ENCODE measurements at places on chromosomes 1 and 21. TPM values are rescaled to one million over a fixed set of nuclear protein-coding genes. Genes with fewer than 3 reads are reported as not detected.

GRCh38 chr1:93143136-93143535, 37.1 kb downstream of the TMED5 start:
- DNase-seq, result no peak

The GBP7 gene
- 0.32 TPM for total RNA-seq

The HORMAD1 gene
- total RNA-seq, result 1.2 TPM

DNA sequence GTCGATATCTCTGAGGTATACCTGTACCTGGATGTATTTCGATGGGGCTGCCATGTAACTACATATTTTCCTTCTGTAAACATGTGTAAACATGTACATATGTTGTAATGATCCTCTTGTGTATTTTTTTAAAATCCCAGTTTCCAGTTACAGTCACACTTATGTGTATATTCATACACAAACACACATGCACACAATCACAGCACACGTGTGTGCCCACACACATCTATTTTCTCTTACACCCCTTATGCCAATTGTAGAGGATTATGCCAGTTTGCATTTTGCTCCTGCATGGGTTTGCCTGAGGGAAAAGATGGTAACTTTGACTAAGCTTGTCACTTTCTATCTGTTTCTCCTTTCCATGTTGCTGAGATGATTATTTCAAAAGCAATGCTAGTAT, 10.1 kb downstream of the SYT14 start:
- no peak for DNase-seq

DNA sequence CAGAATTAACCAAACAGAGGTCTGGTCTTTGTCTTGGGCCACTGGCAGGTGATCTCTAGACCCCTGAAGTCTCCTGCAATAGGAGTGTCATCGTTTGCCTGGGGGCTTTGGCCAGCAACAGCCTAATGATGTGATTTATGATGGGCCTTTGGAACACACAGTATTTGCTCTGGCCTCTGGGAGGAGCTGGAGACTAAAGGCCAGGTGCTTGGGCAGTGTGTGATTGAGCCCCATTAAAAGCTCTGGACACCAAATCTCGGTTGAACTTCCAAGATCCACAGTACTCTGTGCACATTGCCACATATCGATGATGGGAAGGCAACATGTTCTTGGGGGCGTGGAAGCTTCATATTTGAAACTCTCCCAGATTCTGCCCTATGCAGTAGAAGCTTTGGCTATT, 32.0 kb upstream of the TLR5 start:
- no peak for DNase-seq

DNA sequence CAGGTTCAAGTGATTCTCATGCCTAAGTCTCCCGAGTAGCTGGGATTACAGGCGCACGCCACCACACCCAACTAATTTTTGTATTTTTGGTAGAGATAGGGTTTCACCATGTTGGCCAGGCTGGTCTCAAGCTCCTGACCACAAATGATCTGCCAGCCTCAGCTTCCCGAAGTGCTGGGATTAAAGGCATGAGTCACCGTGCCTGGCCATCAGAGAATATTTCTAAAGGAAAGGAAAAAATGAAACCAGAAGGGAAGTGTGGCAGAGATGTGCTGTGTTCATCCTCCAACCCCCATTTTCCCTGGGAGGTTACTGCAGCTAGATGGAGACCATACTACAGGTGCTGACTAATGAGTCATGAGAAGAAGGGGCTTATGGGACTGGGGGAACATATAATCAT, 964.1 kb downstream of the TTLL7 start:
- DNase-seq, result no peak

DNA sequence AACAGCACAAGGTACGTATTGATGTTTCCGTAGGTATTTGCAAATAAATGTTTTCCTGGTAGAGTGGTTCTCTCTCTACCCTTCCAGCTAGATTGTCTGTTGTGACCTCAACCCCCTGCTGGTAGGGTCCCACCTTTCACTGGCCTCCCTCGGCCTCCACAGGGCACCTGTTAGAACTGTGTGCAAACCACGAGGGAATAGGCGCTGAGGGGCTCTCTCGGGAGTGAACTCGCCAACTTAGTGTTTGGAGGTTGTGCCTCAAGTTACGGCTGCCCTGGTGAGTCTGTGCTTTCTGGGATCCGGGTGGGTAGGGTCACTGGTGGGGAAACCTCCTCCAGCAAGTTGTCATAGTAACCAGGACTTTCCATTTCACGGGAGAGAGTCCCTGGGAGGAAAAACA, 204.7 kb upstream of the EDN2 start:
- DNase-seq, result peak; percentile 34

The DISP3 gene
- total RNA-seq, result not detected

The RNU1-2 gene
- 6,622 TPM for total RNA-seq

DNA sequence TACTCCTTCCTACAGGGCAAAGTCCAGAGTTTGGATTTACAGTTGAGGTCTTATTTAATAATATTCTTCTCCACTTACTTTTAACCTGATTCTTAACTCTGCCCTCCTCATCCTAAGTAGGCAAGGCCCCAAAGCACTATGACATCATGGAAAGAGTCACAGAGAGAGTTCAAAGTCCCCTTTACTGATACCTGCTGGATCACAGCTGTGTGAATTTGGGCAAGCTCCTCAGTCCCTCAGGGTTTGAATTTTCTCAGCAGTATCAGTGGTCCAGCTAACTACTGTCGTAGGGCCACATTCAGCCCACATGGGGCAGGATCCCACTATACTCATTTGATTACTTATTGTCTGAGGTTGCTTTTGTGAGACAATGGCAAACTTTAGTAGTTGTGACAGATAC, 16.0 kb downstream of the TYW3 start:
- DNase-seq, result no peak

The KCNE2 gene
- 0.52 TPM for total RNA-seq

The PRDX6 gene
- 201 TPM for total RNA-seq

GRCh38 chr1:11337580-11338073, 64.6 kb downstream of the UBIAD1 start:
- DNase-seq, result peak; percentile 73

DNA sequence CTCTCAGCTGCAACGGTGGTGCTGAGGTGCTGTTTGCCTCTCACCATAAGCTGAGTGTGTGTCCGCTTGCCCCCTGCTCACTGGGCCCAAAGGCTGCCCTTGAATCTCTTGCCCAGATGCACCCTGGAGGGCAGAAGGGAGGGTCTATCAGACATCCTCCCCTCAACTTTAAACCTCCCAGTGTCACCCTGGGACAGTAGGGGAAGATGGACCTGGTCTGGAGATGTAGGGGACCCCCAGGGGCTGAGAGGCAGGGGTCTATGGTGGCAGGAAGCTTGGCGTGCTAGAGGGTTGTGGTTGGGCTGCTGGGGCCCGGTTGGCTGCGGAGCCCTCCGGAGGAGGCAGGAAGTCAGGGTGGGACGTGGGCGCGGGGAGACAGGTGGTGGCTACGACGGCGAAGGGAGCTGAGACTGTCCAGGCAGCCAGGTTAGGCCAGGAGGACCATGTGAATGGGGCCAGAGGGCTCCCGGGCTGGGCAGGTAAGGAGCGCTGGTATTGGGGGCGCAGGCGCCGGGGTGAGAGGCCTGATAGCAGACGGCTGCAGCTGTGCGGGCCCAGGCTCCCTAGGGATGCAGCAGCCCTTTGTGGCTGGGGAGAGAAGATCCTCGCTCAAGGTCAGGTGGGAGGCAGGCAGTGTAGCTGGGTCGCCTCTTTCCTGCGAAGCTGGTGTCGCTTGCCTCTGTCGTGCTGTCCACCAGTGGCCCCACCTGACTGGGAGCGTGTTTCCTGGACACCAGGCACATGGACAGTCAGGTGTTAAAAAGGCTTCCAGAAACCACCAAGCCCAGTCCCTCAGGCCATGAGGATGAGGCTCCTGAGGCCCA, at the start of gene LCK:
Gene LCK, plus strand, starts transcription at position 373 of the 824 bp plus-strand sequence. CDS start 23,065 bp downstream, outside the sequence.
- DNase-seq, result no peak

The PYHIN1 gene
- total RNA-seq, result 2.6 TPM

The ELOA gene
- total RNA-seq, result 66.2 TPM

The PLA2G2D gene
- total RNA-seq, result not detected

- DNase-seq, result no peak
Measured at GRCh38 chr1:185926588-185926987, 192.4 kb downstream of the HMCN1 start.

DNA sequence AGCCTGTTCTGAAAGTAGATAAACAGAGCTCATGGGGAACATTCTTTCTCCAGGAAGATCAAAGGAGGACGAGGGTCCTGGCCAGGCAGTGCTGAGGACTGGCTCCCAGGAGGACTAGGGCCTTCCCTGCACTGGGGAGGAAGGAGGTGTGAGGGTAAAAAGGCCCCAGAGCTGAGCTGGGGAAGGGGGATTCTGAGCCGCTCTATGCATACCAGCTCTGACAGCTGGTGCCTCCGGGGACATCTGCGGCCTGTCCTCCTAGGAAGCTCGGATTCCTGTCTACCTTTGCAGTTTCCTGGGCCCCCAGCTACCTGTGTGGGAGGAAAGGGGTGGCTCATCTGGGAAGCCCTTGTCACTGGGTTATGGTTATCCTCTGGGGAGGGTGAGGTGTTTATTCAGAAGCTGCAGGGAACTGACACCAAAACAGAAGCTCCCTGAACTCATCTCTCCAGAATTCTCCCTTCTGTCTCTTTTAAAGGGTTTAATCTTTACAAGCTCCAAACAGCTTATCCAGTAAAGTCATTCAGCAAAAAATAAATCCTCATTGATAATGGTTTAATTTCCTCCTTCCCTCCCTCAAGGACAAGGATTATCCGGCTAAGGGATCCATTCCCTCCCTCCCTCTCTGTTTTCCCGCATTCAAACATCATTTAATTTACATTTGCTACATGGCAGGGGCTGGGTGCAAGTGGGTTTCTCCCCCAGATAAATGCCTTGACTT, 31.0 kb downstream of the NENF start:
- DNase-seq, result peak; percentile 40

GRCh38 chr1:42720868-42721267, 19.2 kb downstream of the CLDN19 start:
- no peak for DNase-seq

- DNase-seq, result no peak
Measured at GRCh38 chr1:23555986-23556634, 3.2 kb downstream of the ID3 start.

The HRNR gene
- not detected for total RNA-seq

GRCh38 chr1:241518476-241519307, 863 bp downstream of the FH start:
- DNase-seq, result peak; percentile 74

- no peak for DNase-seq
Measured at GRCh38 chr1:206772243-206772937, at the start of gene IL10. IL10 (minus strand) TSS chr1:206772494; CDS start chr1:206772435, 59 bp downstream.

The PEX14 gene
- 25.8 TPM for total RNA-seq

GRCh38 chr1:14822493-14822892, 224.0 kb downstream of the KAZN start:
- DNase-seq, result no peak

GRCh38 chr1:231093156-231093922, 53.3 kb upstream of the FAM89A start:
- DNase-seq, result no peak

DNA sequence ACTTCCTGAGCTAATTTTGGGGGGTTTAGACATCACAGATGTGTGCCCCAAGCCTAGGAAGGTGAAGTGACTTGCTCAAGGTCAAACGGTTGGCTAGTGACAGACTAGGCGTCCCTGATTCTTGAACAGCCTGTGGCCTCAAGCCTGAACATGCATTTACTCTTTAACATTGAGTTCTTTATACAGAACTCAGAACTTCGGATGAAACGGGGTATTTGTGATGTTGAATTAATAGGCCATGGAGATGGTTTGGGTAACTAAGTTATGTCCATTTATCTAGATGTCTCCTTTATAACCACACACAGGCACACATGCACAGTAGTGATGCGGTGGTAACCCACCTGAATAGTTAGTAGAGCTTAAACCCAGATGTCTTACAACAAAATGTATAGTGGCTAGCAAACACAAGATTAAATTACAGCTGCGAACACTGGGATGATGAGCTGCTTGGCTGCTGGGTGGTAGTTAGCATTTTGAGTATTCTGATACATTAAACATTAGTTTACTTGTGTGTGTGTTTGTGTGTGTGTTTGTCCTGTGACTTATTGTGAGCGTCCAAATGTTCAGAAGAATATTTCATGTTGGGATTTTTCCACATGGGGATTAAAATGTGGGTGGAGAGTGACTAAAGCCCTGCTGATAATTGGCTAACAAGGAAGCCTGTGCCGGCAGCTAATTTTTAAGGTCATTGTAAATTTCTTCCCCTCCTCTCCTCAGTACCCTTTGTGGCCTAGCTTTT, 2.3 kb downstream of the ATP1A1 start:
- DNase-seq, result no peak

DNA sequence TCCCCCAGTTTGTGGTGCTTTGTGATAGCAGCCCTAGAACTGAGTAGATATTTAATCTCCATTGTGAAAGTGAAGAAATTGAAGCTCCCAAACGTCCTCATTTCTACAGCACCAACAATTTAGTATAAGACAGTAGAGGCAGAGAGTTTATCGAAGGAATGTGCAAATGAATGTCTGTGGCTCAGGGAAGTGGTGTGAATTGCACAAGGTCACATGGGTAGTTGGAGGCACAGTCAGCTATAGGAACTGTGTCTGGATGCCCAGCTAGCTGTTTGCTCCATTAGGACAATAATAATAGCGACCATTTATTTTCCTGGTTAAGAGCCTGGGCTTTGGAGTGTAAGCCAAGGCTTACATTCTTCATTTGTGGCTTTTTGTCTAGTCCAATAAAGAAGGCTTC, 144.4 kb upstream of the USP24 start:
- DNase-seq, result no peak

The CLIC6 gene
- 12.3 TPM for total RNA-seq

DNA sequence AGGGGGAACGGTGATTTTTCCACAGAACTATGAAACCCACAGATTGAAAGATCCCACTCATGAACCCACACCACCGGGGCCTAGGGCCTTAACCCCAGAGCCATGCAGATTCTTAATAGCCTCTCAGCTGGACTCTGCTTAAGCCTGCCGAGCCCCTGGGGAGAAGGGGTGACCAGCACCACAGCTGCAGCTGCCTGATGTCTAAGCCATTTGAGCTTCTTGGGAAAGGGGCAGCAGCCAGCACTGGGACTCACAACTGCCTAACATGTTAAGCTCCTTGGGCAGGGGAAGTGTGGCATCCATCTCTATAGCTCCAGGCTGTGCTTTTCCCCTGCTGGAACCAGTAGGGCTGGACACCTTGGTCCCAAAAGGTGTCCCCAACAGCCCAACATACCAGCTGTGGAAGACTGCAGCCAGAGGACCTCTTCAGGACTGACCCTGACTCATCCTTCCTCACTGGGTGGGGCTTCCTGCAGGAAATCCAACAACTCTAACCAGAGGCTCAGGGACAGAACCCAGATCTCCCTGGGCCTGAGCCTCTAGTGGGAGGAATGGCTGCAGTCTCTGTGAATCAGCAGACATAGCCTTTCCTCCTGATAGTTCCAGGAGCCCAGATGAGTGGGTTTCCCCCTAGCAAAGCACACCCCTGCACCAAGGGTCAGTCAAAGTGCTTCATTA, 34.6 kb upstream of the FMO3 start:
- no peak for DNase-seq

All from upper lobe of right lung (tissue), 1 donor.